KG1 (cell line): ENCODE measurements at places on chromosomes 13 and 19.

- DNase-seq = no peak
These were observed 214.7 kb downstream of the POSTN start for GRCh38 chr13:37383856-37384370.

DNA sequence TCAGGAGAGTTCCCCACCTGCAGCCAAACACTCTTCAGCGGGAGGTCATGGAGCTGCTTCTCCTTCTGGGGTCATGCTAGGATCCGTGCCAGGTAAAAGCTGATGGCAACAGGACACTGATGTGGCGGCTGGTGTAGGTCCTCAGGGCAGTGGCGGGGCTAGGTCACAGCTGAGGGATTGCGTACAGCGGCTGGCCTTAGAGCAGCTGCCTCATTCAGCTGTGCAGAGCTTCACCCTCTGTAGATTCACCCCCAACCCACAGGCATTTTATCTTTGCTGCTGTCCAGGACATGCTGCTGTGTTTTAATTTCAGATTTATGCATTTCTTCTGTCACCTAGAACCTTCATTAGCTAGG lies 2.3 kb downstream of the MCF2L start:
- no peak for DNase-seq

GRCh38 chr19:12015753-12016116 lies 19.7 kb downstream of the ZNF433 start:
- DNase-seq = no peak

DNA sequence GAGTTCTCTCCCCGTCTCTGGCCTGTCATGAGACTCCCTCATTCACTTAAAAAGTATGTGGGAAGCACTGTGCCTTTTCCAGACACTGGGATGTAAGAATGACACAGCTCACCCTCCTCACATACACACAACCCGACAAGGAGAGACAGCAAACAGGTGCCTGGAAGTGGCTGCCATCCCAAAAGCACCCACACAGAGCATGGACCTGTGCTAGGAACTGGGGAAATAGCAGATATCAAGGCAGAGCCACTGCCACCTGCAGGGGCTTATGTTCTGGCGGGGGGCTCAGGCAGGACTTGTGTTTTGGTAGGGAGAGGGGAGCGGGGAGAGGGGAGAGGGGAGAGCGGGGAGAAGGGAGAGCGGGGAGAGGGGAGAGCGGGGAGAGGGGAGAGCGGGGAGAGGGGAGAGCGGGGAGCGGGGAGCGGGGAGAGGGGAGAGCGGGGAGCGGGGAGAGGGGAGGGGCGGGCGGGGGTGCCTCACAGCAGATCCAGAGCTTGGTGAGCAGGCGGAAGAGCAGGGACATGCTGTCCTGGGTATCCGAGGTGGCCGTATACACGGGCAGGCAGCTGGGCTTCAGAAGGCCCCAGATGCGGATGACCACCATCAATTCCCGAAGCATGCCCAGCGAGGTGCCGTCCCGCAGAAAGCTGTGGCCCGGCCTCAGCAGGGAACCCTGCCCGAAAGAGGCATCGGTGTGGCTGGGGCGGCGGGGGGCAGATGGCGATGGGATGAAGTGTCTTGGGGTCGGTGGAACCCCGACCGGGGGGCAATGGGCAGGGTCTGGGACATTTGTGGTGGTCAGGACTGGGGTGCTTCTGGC lies 12.2 kb downstream of the CFD start:
- DNase-seq = no peak

- no peak for DNase-seq
These were observed 9.8 kb downstream of the PNPLA6 start for GRCh38 chr19:7545300-7545699.

DNA sequence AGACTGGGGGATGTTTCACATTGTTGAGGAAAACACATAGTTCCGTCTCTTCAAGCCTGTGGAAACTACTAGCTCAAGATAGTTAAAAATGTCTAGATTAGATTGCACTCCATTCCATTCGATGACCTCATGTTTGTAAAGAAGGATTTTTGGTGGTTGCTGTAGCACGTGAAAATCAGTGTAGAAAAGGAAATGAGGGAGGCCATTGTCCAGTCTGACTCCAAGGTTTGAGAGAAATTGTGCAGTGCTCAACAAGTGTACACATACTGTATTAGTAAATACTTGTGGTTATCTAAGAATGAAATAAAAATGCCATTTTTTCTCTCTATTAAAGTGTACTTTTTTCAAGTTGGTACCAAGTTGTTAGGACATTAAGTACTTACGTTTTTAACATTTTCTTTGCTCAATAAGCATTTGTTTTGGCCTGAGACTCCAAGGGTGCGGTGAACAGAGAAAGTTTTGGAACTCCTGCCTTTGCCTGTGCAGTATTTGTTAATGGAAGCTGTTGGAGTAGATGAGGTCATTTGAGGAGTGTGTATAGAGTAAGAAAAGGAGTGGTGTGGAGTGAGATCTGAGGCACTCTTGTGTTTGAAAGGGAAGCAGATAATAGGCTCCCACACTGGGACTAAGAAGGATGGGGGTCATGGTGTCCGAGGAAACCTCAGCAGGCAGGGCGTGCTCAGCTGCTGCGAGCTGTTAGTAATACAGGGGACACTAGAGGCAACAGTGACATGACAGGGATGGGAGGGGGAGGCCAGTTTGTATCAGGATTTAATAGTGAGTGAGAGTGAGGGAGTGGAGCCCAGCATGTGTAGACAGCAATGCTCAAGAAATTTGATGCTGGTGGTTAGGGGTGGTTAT lies 4.4 kb downstream of the WASF3 start:
- DNase-seq = no peak

DNA sequence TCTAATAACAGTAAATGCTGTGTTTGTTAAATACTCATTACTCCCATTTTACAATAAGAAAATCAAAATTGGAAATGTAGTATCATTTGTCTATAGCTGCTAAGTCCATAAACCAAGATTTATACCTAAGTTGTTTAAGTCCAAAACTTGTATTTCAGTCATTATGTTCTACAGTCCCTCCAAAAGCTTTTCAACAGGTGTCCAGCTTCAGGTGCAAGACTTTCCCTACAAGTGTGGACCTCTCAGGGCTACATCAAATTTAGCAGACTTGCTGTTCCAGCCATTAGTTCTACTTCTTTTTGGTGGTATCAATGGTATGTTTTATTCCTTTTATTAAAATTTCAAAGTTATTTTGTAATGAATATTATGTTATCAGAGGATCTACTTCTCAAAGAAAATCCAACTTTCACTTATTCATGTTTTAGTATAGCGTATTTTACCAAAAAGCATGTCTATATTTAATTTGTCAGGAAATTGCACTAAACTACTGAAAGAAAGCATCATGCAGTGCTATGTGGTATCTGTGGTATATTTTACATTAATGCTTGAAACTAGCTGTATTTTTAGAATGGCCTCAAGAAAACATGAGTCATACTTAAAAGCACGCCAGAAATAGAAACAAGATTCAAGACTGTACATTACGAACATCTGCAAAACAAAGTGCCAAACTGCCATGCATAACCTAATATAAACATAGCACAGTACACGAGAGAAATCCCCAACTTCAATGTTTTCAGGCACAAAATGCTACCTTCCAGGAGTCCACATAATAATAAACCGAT lies 44.5 kb downstream of the VWA8 start:
- peak; percentile 22 for DNase-seq

DNA sequence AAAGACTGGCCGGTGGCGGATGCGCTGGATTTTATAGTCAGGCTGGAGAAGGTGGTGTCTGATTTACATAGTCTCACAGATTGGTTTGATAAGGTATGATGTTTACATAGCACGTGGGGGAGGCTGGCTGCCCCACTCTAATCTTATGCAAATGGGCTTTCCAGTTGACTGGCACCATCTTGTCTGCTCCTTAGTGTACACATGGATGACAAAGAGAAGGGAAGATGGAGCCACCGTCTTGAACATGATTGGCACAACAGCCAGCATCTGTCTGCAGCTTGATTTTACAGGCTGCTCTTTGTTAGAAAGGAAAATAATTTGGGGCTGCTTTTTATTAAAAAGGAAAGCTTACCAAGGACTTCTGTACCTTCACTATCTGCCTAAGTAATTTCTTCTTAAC lies 265.2 kb upstream of the MAB21L1 start:
- DNase-seq = no peak

DNA sequence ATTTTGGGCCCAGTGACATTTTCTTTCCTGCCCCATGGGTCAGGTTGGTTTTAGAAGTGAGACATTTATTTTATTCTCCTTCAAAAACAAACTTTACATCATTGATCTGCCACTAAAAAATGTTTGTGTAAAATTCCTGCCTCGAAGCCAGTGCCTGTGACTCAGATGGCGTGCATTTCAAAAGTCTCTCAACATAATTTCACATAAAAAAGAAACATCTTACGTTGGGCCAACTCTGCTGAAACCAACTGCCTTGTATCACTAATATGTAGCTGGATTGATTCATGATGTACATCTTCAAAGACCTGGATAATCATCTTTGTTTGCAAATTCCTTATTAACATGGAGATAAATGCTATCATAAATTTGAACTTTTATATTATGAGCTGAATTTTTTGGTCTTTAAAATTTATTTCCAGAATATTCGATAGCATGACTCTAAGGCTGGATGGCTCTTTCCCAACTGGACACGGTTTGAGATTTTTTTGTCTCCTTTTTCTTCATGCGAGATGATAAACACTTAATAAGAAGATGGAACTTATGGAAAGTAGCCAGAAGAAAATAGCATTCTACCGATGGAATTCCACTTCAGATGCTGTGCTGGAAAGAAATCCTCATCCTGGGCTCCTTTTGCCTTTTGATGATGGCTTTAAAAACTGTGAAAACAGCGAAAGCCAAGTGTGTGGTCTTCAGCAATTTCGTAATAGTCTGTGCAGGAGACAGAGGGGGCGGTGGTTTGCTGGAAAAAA lies 420.5 kb downstream of the FGF9 start:
- DNase-seq = no peak

GRCh38 chr19:18254546-18255503 lies 19.4 kb downstream of the IQCN start:
- no peak for DNase-seq

DNA sequence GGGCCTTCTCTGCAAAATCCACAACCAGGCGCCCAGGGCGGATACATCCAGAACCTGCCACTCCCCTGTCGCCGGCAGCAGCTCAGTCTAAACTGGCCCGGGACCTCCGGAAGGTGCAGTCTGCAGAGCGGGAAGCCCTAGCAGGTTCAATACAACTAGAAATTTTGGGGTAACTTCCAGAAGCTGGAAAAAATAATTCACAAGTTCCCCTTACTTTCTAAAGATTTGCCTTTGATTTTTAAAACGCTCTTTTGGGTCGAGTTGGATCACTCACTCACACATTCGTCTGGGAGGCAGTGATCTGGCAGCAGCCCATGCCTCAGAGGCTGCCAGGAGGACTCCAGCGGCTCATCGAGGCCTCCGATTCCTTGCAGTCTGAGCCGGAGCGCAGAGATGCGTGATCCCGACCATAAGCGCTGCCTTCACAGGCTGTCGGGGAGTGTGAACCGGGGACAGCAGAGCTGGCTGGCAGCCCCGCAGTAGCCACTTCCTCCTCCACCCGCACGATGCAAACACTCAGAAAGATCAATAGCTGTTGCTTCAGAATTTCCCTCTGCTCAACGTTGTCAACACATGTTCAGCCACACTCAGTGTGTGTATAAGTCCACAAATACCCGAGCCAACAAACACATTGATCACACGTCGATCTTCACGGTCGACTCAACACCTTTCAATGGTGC lies 35.6 kb upstream of the ZNF507 start:
- DNase-seq = no peak

- DNase-seq = no peak
These were observed 58.3 kb downstream of the IRS2 start for GRCh38 chr13:109728061-109728460.

GRCh38 chr13:33194820-33195692 lies 90.5 kb downstream of the STARD13 start:
- DNase-seq = no peak

DNA sequence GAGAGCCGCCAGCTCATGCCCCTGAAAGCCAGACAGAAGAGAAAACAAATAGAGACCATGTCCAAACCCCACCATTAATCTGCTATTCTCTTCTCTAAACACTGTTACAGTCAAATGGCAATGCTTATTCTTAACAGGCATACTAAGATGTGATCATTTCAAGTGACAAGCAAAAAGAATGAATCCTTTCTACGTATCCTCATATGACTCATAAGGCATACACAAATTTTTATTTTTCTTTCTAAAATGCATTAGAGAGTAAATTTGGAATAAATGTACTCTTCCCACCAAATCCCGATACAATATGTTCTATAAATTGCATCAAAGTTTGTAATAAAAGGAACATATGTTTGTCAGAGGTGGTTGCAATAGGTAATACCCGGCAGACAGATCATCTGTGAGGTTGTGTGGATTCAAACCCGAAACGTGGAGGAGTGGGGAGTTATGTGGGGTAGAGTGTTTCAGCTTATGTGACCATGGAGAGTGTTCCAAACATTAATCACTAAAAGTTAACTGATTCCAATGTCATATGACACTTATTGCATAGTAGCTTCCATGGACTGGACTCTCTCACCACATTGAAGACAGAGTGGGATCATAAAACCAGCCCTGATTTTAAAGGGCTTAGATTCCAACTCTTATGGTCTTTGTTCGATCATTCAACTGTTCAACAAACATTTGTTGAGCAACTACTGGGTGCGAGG lies 213.1 kb downstream of the DCLK1 start:
- no peak for DNase-seq

GRCh38 chr13:97474349-97474980 lies 40.5 kb downstream of the RAP2A start:
- no peak for DNase-seq

- DNase-seq = no peak
These were observed 210.9 kb downstream of the NALCN start for GRCh38 chr13:101205408-101205807.

DNA sequence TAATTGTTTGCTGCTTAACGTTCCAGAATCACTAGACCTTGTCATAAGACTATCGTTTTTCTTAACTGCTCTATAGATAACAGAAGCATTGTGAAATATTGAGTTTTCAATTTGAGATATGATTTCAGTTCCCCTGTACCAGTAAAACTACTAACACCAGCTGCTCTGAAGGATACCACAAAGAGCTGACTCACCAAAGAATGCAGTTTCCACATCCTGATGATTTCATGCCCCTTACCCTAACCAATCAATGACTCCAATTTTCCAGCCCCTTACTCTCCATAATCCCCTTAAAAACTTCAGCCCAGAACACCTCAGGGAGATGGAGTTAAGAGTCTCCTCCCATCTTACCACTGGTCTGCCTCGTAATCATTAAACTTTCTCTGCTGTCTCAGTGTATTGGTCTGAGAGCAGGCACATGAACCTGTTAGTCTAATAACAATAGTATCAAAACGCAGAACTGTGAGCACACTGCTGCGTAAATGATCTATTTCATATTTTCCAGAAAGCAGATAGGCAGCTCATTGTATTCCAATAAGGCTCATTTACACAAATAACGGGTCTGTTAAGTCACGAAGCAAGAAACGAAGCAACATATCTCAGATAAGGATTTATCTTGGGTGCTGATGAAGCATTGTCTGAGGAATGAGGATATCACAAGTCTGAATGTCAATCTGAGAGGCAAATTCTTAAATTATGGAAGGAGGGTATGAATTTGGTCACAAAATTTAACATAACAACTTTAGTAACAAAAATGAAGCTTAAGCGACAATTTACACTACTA lies 14.1 kb upstream of the CCNA1 start:
- DNase-seq = peak; percentile 31

GRCh38 chr19:21492947-21493906 lies 12.2 kb upstream of the ZNF429 start:
- DNase-seq = no peak
